AG04450 (cell line): ENCODE measurements at places on chromosomes 7 and 10. TPM values are rescaled to one million over a fixed set of nuclear protein-coding genes. Genes with fewer than 3 reads are reported as not detected.

DNA sequence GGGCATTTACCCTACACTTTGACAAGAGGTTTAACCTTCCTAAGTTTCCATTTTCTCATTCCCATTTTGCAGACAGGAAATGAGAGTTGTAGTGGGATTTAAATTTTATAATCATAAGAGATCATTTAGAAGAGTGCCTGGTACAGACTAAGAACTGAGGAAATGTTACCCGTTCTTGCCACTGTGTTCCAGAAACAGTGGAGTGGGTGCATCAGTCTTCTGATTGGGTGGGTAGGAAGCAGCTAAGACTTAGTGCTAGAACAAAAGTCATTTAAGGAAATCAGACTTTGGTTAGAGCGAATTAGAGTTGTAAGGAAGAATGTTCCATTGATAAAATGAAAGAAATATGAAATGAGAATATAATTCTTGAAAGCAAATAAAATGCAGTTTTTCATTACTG, 8.4 kb upstream of the SYPL1 start:
- no peak for DNase-seq

Gene RBAK
- 4.4 and 6.1 TPM in 2 replicates for polyA plus RNA-seq

Gene PPP1R17
- polyA plus RNA-seq = not detected in 2 replicates

GRCh38 chr10:69659241-69660038, 29.4 kb downstream of the FAM241B start:
- no peak for DNase-seq

- DNase-seq = no peak
Measured at GRCh38 chr7:25894002-25894901, 257.7 kb upstream of the NFE2L3 start.

Gene MSS51
- polyA plus RNA-seq = 1.2 and 1.4 TPM in 2 replicates

Gene AASS
- polyA plus RNA-seq = 14.5 and 16.1 TPM in 2 replicates

DNA sequence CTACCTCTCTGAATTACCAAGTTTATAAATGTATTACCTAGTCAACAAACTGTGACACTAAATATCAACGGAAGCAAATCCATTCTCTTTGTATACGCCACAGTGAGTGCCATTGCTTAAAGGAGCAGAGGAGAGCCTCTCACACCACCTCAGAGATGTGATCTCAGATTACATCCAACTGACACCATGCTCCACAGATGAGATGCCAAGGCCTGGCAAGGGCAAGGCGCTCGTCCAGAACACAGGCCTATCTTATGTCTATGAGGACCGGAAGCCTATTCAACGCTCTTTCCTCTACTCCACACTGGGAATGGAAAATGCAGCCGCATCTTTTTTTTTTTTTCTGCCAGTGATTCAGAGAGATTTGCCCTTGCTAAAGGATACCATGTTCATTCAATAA, 11.4 kb downstream of the PDIA4 start:
- DNase-seq = no peak

Gene SPDYE5
- not detected in 2 replicates for polyA plus RNA-seq

DNA sequence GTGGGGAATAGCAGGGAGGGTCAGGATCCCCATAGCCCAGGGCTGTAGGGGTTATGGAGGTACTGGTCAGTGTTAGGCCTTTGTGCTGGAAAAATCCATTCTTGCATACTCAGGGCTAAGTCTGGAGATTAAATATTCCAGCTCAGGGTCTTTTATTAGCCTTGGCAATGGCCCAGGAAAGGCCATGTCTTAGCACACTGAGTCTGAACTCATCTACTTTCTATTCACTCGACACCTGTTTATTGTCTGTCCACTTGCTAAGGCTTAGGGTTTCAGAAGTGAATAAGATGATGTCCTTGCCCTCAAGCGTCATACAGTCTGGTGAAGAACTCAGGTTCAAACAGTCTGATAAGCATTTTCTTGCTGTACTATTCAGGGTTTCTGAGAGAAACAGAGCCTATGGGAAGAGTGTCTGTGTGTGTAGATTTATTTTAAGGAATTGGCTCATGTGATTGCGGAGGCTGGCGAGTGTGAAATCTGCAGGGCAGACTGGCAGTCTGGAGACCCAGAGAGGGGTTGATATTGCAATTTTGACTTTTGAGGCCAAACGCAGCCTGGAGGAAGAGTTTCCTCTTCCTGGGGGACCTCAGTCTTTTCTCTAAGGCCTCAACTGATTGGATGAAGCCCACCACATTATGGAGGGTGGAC, 135.8 kb downstream of the RAMP3 start:
- DNase-seq = no peak

Gene CDHR1
- not detected in 2 replicates for polyA plus RNA-seq

Gene CNTNAP2
- polyA plus RNA-seq = not detected in 2 replicates

Gene NME8
- polyA plus RNA-seq = not detected in 2 replicates

GRCh38 chr7:123569352-123570010, 11.9 kb upstream of the NDUFA5 start:
- no peak for DNase-seq

GRCh38 chr7:115701141-115701540, 329.4 kb downstream of the TFEC start:
- no peak for DNase-seq

- no peak for DNase-seq
Measured at GRCh38 chr7:76423666-76424412, 911 bp upstream of the ZP3 start.

GRCh38 chr10:77609781-77610272, 27.8 kb downstream of the KCNMA1 start:
- DNase-seq = no peak

Gene NUTM2D
- polyA plus RNA-seq = 0.78 TPM in 2 replicates

DNA sequence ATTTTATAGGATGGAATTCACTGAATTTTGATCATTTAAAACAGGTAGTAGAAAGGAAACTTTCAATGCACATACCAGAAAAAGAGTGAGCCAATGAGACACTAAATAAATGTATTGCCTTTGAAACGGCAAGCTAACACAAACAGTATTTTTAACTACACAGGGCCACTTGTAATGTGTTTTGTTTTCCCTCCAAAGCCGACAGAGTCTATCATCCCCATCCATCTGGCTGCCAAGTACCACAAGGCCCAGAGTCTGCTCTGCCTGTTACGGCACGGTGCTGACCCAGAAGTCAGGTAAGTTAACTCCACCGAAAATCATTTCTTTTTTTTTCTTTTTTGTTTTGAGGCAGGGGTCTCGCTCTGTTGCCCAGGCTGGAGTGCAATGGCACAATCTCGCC, 1.5 kb downstream of the ANKRD61 start:
- DNase-seq = no peak

Gene BBIP1
- polyA plus RNA-seq = 29.9 and 41.5 TPM in 2 replicates

Gene SRGN
- polyA plus RNA-seq = 137 and 154 TPM in 2 replicates

DNA sequence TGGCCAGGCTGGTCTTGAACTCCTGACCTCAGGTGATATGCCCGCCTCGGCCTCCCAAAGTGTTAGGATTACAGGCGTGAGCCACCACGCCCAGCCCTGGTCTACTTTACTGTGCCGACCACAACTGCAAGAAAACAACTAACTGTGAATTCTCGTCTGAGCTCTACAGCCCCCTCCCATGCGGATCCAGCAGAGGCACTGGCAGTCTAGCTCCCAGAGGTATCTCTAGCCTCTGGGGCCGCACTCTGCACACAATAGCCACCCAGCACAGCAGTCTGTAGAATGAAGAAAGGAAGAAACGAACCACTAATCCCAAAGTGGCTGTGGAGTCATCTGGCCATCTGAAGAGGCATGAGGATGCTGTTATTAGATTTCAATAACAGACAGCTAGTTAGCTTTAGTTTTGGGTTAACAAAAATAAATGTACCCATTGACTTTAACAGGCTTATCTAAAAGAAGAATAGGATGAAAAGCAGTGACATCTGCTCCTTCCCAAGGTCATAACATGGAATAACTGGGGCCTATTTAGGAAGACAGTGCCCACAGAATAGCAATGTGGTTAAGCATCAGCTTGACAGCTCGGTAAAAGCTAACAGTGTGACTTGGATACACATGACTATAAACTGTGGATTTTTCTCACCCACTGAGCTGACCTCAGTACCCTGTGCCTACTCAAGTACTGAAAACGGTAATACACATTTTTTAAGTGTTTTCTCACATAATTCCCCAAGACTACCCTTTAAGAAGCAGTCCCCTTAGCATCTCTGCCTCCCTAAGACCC, 131.9 kb downstream of the TNS3 start:
- DNase-seq = peak; percentile 82

- no peak for DNase-seq
Measured at GRCh38 chr7:55449992-55450535, 84.9 kb downstream of the LANCL2 start.

Gene ZNF316
- polyA plus RNA-seq = 4.8 and 5.6 TPM in 2 replicates
